ENCODE measurements at places on chromosomes 4 and X.
A peak's percentile ranks its signal among the peaks of the same experiment; 100 is the strongest.

GRCh38 chr4:95086551-95086950, 328.8 kb downstream of the BMPR1B start:
- no peak for DNase-seq

DNA sequence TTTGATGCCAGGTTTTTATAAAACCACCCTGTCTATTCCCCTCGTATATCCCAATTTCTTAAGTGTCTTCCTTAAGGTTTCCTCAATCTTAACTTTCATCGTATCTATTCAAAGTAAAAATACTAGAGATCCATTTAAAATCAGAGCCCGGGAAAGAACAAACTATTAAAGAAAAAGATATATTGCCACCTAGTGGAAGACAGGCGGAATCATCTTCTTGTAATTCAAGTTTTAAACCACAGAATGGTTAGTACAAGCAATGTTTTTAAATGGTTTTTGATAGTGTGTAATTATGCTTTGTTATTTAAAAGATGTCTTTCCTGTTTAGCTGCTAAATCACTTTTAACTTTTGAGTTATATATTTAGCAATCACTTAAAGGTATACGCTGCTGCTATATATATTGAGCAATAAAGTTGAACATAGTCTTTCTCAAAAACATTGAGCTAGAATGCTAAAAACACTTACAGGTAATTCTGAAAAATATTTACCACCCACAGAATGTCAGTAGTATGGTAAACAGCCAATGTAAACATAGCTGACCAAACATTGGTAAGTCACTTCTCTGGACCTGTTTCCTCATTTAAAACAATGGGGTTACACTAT, 18.2 kb downstream of the PRDM8 start:
- DNase-seq = peak; percentile 23

- DNase-seq = no peak
Measured at GRCh38 chrX:122421434-122422121, 762.5 kb upstream of the GRIA3 start.

- DNase-seq = no peak
Measured at GRCh38 chr4:111879539-111879938, 265.7 kb upstream of the FAM241A start.

DNA sequence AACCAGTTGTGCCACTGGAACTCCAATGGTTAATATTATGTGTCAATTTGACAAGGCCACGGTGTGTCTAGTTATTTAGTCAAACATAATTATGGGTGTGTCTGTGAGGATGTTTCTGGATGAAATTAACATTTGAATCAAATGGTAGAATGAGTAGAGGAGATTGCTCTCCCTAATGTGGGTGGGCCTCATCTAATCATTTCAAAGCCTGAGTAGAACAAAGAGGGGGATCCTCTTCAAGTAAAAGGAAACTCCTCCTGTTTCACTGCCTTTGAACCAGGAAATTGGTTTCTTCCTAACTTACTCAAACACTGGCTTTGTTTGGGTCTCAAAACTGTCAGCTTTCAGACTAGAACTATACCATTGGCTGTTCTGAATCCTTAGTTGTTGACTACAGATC, 1692.1 kb downstream of the PCDH19 start:
- no peak for DNase-seq

DNA sequence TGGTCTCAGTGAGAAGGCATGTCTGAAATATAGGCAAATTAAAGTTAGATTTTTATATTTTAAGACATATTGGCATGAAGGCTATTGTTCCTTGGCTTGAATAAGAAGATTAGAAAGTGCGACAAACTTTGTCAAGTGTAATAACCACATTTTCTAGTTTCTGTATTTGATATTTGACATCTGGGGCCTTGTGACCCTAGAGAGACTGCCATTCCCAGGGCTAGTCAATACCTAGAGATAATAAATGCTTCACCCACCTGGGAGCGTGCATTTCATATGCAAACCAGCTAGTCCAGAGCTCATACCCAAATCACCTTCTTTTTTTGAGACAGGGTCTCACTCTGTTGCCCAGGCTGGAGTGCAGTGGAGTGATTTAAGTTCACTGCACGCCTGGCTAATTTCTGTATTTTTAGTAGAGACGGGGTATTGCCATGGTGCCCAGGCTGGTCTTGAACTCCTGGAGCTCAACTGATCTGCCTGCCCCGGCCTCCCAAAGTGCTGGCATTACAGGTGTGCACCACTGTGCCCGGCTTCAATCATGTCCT, 62.6 kb downstream of the COQ2 start:
- no peak for DNase-seq

- DNase-seq = no peak
Measured at GRCh38 chr4:95761871-95762270, 78.0 kb upstream of the PDHA2 start.

GRCh38 chr4:82437285-82438005, 7.1 kb downstream of the ENOPH1 start:
- DNase-seq = peak; percentile 51

- no peak for DNase-seq
Measured at GRCh38 chrX:8235026-8235425, 64.0 kb upstream of the VCX2 start.

GRCh38 chr4:71639380-71639779, 144.5 kb downstream of the GC start:
- DNase-seq = no peak

DNA sequence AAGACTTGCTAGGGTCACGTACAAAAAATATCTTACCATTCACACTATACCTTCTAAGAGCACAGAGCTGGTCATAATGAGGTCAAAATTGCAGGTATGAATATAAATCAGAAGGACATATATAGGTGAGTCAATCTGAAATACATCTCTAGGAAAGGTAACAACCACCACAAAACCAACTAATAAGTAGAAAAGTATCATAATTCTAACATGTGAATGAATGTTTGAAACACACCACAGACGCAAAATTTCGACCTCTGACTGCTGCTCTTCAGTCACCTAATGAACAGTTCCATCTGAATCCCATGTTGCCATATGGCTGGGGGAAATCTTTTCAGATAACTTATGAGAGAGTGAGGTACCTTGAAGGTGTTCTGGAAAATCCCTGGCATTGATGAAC, 22.1 kb downstream of the STAP1 start:
- DNase-seq = no peak

DNA sequence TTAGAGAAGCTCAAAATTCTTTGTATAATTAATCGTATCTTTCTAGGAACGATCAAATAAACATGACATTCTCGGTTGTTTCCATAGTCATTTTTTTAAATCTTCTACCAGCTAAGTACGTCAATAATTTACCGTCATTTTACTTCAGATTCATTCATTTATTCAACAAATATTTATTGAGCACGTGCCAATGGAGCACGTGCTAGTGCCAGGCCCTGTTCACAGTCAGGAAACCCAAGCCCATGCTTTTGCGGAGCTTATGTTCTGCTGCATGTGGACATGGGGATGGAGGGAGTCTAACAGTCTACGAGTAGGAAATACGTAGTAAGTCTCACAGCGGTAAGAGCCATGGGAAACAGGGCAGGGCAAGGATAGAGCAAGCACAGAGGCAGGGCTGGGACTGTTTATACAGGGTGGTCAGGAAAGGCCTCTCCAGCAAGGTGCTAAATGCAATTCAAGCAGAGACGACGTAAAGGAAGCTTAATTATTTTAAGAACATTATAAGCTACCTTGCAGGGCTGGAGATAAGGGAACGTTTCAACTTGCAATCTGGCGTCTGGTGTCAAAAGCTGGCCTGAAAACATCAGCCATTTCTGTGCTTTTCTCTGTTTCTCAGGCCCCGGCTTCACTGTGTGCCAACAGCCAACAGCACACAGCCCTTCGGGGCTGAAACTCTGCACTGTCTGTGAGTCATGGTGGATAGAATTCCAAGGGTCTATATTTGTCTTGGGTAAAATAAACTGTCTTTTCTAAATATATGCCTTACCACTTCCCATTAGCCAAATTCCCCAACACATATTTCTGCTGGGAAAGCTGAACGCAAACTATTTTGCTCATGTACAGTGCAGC, 517.1 kb upstream of the ZFP42 start:
- DNase-seq = peak; percentile 88

- no peak for DNase-seq
Measured at GRCh38 chr4:120081726-120082125, 15.1 kb upstream of the MAD2L1 start.

GRCh38 chrX:148928811-148929210, 428.4 kb downstream of the AFF2 start:
- no peak for DNase-seq

DNA sequence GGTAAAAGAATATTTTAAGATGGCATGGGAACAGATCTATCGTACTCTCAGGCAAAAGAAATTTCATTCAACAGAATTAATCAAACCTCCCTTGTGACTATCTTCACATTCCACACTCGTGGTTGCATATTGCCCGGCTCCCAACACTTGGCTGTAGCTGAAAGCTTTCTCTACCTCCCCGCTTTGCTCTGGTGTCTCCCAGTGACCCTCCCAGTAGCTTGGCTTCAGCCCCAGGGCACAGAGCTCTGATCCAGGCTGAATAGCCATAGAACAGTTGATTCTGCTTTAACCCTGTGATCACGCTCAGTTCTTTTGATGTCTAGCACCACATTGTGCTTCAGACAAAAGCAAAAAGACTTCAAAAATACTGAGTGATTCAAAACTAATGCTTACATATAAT, 24.6 kb downstream of the SLC7A11 start:
- no peak for DNase-seq

DNA sequence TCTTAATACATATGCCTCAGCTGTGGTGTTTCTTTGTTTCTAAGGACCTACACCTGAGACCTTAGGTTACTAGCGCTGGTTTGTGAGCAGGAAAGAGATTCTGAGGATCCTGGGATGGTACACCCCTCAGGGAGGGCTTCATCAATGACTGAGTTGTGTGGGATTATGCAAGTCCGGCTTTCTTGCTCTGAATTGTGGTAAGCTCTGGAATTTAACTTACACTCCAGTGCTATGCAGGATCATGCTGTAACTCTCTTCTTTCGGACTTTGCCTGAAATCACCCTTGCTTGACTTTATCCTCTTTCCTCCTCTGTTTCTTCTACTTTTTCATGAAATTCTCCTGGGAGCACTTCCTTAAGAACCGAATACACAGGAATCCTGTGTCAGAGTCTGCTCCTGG, 431.5 kb upstream of the BOD1L1 start:
- DNase-seq = no peak

DNA sequence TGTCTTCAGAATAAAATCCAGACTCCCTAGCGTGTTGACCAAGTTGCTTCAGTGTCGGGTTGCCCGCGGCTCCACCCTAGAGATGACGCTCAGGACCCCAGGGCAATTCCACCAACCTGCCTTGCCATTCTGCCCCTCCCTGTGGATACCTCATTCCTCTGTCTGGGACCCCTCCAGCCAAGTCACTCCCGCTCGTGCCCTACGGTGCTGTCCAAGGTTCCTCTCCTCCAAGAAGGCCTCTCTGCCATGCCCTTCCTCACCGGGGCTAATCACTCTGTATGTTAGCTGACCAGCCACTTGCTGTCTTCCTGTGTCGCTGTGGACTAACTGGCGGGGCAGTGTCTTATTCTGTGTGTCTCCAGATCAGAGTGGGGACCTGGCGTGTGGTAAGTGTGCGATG, 46.6 kb downstream of the TENM3 start:
- no peak for DNase-seq

GRCh38 chr4:168876106-168876505, 133.9 kb downstream of the CBR4 start:
- peak; percentile 62 for DNase-seq

DNA sequence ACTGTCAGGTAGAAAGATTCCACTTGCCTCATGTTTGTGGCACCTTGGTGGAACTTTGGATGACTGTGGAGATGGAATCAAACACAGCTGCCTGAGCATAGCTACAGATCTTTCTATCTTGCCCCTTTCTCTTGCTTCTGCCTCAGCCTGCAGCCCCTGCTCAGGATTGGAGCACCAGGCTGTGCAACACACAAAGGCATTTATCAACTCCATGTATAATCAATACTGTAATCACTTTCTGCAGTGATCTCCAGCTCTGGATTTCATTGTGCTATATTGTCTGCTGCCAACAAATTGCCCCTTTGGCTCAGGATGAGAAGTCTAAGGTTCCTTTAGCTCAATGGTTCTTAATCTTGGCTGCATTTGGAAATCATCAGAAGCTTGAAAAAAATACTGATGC, 86.3 kb upstream of the PRPS1 start:
- no peak for DNase-seq

Data from osteoblast (primary cell).